ENCODE measurements at places on chromosomes 1 and 21.
A peak's percentile ranks its signal among the peaks of the same experiment; 100 is the strongest.

- no peaks in the 10 kb centered on the region for H3K36me3 ChIP-seq
- no peak overlapping the region for H3K27ac ChIP-seq
- H3K4me1 ChIP-seq, result no peaks in the 10 kb centered on the region
- no peaks in the 10 kb centered on the region for H3K27me3 ChIP-seq
- H3K4me3 ChIP-seq, result no peak overlapping the region
Measured at GRCh38 chr1:7659514-7659913, 111.6 kb upstream of the VAMP3 start.

GRCh38 chr1:176880955-176881595 lies 283.4 kb downstream of the ASTN1 start:
- H3K36me3 ChIP-seq, result no peaks in the 10 kb centered on the region
- H3K4me1 ChIP-seq, result no peaks in the 10 kb centered on the region
- no peak for ATAC-seq
- H3K27ac ChIP-seq, result no peak overlapping the region
- no peak overlapping the region for H3K4me3 ChIP-seq
- H3K27me3 ChIP-seq, result peaks cover 5% of the 10 kb centered on the region

DNA sequence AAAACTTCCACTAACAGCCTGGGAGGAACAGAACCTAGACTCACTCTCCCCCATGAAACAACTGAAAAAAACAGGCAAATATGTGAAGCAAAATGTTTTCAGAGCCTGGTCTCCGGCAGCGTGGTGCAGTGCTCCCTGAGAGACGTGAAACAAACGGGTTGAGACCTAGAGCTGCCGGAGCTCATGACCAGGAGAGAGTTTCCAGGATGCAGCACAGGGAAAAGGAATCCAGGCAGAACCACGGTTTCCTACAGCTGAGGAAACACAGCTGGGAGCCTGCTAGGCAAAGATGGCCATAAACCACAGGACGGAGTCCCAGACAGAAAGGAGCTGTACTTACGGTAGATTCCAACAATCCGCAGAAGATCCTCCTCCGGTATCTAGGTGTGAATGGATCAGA lies 20.2 kb upstream of the SLC19A1 start:
- no peaks in the 10 kb centered on the region for H3K36me3 ChIP-seq
- no peak overlapping the region for H3K4me3 ChIP-seq
- H3K27me3 ChIP-seq, result peaks cover 21% of the 10 kb centered on the region
- no peak overlapping the region for H3K27ac ChIP-seq
- H3K4me1 ChIP-seq, result no peaks in the 10 kb centered on the region

- H3K4me1 ChIP-seq, result peaks cover 27% of the 10 kb centered on the region
- peak overlapping the region; percentile 94 for H3K4me3 ChIP-seq
- peak overlapping the region; percentile 97 for H3K27ac ChIP-seq
- no peak for ATAC-seq
- peaks cover 46% of the 10 kb centered on the region for H3K36me3 ChIP-seq
- H3K27me3 ChIP-seq, result no peaks in the 10 kb centered on the region
Measured at GRCh38 chr1:25247829-25248754, 838 bp upstream of the RSRP1 start.

DNA sequence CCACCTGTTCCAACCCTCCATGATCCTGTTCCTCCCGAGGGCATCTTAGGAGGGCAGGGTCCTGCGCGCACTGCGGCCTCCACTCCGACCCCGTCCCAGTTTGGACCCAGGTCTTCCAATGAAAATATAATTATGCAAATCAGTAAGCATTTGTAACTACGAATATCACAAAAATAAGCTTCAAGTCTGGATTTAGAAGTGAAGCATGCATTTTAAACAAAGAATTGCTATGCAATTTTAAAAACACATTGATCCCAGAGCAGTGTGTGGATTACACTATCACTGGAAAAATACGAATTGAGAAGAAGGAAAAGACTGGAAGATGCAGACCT lies 673 bp downstream of the PRMT2 start:
- peaks cover 48% of the 10 kb centered on the region for H3K4me1 ChIP-seq
- H3K27me3 ChIP-seq, result no peaks in the 10 kb centered on the region
- H3K27ac ChIP-seq, result peak overlapping the region; percentile 97
- no peak for ATAC-seq

- H3K4me3 ChIP-seq, result peak overlapping the region; percentile 98
- ATAC-seq, result no peak
- H3K4me1 ChIP-seq, result peaks cover 37% of the 10 kb centered on the region
- no peaks in the 10 kb centered on the region for H3K27me3 ChIP-seq
Measured at GRCh38 chr1:153546371-153546770, 765 bp upstream of the S100A4 start.

- no peaks in the 10 kb centered on the region for H3K4me1 ChIP-seq
- peaks cover 7% of the 10 kb centered on the region for H3K27me3 ChIP-seq
- H3K27ac ChIP-seq, result no peak overlapping the region
- H3K4me3 ChIP-seq, result no peak overlapping the region
- ATAC-seq, result no peak
Measured at GRCh38 chr1:60596791-60597750, 485.3 kb upstream of the NFIA start.

GRCh38 chr1:247409869-247410544 lies 6.0 kb upstream of the NLRP3 start:
- peak overlapping the region; percentile 79 for H3K27ac ChIP-seq
- peaks cover 36% of the 10 kb centered on the region for H3K4me1 ChIP-seq
- peaks cover 4% of the 10 kb centered on the region for H3K36me3 ChIP-seq
- peak; percentile 62 for ATAC-seq
- H3K4me3 ChIP-seq, result peak overlapping the region; percentile 56
- no peaks in the 10 kb centered on the region for H3K27me3 ChIP-seq

- H3K27ac ChIP-seq, result no peak overlapping the region
- peaks cover 6% of the 10 kb centered on the region for H3K4me1 ChIP-seq
- H3K36me3 ChIP-seq, result no peaks in the 10 kb centered on the region
- H3K4me3 ChIP-seq, result no peak overlapping the region
- peaks cover 9% of the 10 kb centered on the region for H3K27me3 ChIP-seq
- no peak for ATAC-seq
Measured at GRCh38 chr1:980137-980571, 1.7 kb downstream of the PERM1 start.

DNA sequence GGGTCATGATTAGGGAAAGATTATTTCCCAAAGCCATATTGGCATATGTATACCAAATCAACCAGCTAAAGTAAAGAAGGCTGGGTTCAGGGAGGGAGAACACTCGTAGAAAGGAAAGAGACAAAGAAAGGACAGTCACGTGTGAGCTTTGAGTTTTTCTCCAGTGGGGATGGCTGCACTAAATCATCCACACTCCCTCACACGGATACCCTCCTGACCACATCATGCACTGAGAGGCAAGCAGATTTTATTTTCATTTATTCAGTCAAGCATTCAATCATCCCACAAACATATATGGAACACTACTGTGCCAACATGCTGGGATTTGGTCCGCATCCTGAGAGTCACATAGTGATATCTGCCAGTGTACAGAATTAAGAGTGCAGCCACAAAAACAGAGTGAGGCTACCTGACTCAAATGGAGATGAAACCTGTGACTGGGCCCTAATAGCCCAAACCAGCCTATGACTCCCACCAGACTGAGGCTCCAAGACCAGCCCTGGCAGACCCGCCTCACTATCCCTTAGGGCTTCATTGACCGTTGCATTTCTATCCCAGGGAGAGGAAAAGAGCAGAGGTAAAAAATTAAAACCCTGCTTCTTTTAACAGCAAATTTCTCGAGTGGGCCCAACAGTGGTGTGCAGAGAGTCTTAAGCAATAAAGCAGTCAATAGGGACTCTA lies 155.9 kb downstream of the BARHL2 start:
- H3K27ac ChIP-seq, result no peak overlapping the region
- ATAC-seq, result no peak
- H3K4me3 ChIP-seq, result no peak overlapping the region
- no peaks in the 10 kb centered on the region for H3K4me1 ChIP-seq
- no peaks in the 10 kb centered on the region for H3K36me3 ChIP-seq

- no peak overlapping the region for H3K27ac ChIP-seq
- H3K4me1 ChIP-seq, result peaks cover 8% of the 10 kb centered on the region
- no peaks in the 10 kb centered on the region for H3K27me3 ChIP-seq
- no peak for ATAC-seq
- H3K4me3 ChIP-seq, result no peak overlapping the region
Measured at GRCh38 chr1:28109639-28110038, 21.2 kb upstream of the EYA3 start.

- no peaks in the 10 kb centered on the region for H3K4me1 ChIP-seq
- no peak for ATAC-seq
- no peak overlapping the region for H3K27ac ChIP-seq
- H3K36me3 ChIP-seq, result peaks cover 11% of the 10 kb centered on the region
- H3K27me3 ChIP-seq, result no peaks in the 10 kb centered on the region
- H3K4me3 ChIP-seq, result no peak overlapping the region
Measured at GRCh38 chr1:9105336-9105867, 23.5 kb downstream of the GPR157 start.
